ENCODE measurements at places on chromosomes 11 and 22.
A peak's percentile ranks its signal among the peaks of the same experiment; 100 is the strongest.

- DNase-seq, result peak; percentile 74
Observed at GRCh38 chr11:64233913-64234586, at the start of gene VEGFB. VEGFB (plus strand) TSS chr11:64234584; CDS start chr11:64234834, 250 bp downstream.

DNA sequence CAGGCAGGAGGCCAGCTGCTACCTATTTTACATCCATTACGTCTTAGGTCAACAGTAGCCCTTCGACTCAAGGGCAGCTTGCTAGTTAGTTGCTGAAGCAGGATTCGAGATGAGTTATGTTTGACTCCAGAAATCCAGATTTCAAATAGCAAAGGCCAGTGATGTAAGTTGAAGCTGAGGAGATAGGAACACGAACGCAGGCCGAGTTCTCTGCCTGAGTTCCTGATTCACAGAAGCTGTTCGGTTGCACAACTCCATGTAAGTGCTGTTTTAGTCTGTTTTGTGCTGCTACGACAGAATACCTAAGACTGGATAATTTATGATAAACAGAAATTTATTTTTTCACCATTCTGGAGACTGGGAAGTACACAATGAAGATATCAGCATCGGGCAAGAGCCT, 111.2 kb downstream of the SLC1A2 start:
- DNase-seq, result no peak

DNA sequence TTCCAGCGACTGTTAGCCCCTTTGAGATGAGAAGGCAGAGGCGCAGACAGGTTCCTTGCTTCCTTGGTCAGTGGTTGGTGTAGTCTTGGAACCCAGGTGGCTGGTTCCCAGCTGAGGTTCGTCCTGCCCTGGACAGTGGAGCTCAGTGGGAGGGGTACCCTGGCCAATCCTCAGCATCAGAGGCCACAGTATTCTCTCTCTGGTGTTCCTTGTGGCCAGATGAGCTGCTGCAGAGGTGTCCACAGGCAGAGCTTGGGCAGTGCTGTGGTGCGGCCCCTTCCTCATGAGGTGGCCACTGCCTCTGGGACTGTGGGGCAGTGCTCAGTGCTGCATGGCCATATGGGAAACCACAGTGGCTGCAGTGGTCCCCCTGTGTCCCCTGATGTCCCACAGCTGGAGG, 61.8 kb downstream of the CTTN start:
- DNase-seq, result no peak

GRCh38 chr11:118641397-118642019, 34.1 kb downstream of the PHLDB1 start:
- DNase-seq, result no peak

- peak; percentile 81 for DNase-seq
Observed at GRCh38 chr22:49962012-49962750, 1.6 kb downstream of the PIM3 start.

- DNase-seq, result no peak
Observed at GRCh38 chr11:113518716-113519495, 43.7 kb upstream of the DRD2 start.

GRCh38 chr22:50228366-50228765, 16.5 kb downstream of the TUBGCP6 start:
- DNase-seq, result no peak

DNA sequence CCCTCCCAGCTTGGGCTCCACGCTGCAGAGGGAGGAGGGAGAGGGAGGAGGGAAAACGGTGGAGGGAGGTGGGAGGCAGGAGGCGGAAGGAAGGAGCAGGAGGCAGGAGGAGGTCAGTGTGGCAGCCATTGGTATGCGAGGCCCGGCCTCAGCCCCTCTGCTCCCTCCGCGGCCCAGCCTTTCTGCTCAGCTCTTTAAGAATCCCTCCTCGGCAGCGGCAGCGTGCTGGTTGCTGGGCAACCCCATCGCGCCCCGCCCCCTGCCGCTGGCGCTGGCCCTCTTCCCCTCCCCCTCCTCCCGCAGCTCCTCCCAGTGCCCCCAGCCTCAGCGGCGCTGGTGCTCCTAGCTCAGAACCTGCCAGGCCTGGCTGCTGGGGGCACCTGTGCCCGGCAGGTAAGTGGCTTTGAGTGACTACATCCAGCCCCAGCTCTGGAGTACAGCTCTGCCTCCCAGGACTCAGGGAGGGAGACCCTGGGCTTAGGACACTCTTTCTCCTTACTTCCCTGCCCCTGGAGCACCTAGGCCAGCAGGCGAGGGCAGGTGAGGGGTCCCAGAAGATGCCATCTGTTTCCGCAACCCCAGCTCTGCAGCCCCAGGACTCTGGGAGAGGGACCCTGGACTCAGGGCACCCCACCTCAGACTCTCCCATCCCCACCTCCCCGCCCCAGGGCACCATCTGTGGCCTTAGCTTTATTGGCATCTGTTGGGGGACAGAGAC, 7.2 kb upstream of the FLRT1 start:
- peak; percentile 87 for DNase-seq

GRCh38 chr11:46895821-46896220, 22.5 kb downstream of the LRP4 start:
- no peak for DNase-seq

DNA sequence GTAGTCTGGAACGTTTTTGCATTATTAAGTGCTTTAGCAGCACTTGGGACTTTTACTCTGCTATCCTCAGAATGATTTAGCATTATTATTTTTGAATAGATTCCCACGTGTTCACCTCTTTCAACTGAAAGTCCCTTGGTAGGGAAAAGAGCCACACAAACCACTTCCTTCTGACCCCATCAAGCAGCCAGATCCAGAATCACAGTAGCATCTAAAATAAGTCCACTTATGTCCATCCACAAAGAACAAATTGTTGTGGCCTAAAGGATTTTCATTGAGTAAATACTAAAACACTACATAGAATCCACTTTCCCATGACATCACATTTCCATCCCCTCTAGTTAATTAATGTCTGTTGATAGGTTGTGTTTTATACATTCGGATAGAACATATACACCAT, 381.7 kb downstream of the AASDHPPT start:
- DNase-seq, result no peak

DNA sequence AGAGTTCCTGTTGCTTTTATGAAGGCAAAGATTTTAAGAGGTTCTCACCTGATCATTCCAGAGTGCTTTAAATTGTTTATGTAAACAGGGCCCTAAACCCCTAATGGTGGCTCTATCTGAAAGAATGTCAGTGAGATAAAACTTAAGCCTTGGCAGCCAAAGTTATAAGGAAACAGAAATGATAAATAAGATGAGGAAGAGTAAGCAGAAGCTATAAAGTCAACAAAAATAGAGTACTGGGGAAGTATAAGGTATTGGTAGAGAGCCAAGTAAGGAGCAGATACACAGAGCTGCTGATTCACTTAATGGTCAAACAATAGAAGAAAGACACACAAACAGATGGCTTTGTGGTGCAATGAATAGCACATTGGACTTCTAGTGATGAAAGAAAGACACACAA, 37.9 kb downstream of the TMPRSS5 start:
- DNase-seq, result no peak

- no peak for DNase-seq
Observed at GRCh38 chr22:46896166-46896565, 133.7 kb downstream of the TBC1D22A start.

- DNase-seq, result no peak
Observed at GRCh38 chr11:61370349-61371005, 8.3 kb downstream of the TMEM138 start.

GRCh38 chr11:96464700-96465307, 75.0 kb downstream of the JRKL start:
- DNase-seq, result peak; percentile 32

DNA sequence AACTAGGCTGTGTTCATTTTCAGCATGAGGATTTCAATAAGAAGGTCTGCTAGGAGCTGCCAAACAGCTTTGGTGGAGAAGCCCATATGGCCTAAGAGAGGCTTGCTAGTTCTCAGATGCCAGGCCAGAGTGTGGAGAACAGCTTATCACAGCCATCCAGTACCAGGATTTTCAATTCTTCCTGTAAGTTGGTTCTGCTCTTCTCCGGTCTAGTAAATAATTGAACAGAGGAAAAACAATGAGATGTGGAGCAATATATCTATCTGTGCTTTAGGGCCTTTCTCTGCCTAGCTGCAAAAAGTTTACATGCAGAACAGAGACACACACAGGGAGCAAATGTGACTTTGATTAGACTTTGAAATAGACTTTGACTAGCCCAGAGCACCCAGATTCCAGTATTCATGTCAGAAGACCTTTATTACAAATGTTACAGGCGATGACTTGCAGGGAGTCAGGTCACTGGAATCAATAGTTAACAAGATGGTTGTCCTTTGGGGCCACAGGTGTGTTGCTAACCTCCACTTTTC, 19.8 kb upstream of the PPP2R1B start:
- DNase-seq, result no peak

DNA sequence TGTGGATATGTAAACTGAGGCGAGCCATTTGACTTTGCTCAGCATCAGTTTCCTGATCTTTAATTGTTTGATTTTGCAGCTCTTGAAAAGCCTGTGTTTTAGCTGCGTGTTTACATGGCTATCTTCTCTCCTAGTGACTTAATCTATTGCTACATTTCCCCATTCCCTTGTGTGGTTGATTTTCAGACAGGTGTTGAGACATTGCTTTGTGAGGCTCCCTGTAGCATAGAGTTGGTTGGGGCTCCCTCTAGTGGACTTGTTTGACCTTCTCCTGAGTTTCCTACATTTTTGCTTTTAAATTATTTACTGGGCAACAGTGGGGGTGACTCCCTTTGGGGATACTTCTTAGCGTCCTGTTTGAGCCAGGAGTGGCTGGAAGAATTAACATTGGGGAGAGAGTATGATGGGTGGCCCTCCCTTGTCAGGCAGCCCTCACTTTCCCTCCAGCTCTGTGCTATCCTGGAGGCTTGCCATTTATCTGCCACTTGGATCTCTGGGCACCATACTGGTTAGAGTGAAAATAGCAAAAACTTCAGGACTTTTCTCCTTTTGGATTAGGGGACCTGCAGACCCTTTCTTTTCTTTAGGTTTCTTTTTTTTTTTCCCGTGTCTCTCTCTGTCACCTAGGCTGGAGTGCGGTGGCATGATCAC, 9.2 kb upstream of the CBL start:
- peak; percentile 66 for DNase-seq

GRCh38 chr22:36933629-36934417, 20.4 kb downstream of the CSF2RB start:
- DNase-seq, result no peak

GRCh38 chr11:20489948-20490347, 102.4 kb downstream of the PRMT3 start:
- DNase-seq, result no peak

DNA sequence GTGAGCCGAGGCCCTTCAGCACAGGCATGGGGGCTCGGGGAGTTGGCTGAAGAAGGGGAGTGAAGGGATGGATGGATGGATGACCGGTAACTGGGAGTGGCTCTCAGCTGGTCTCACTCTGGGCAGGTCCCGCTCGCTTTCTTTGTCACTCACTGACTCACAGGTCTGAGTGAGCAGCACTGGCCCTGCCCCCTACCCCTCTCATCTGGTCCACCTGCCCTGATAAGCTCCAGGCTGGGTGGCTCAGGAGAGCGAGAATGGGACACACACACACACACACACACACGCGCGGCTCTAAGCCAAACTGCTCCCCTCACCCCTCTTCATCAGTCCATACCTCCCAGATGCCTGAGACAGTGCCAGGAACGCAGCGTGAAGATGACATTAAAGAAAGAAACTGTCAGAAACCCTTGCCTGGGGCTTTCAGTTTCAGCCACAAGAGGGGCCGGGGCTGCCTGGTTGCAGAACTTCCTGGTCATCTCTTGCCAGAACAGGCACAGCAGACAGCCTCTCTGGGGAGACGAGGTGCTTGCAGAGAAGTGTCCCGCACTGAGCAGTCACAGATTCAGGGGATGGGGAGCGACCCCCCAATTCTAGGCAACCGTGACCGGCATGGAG, 16.5 kb upstream of the SHISAL1 start:
- no peak for DNase-seq

GRCh38 chr11:67279589-67280340, 9.3 kb upstream of the ANKRD13D start:
- no peak for DNase-seq

- DNase-seq, result peak; percentile 79
Observed at GRCh38 chr22:46367707-46368191, 32.2 kb downstream of the TRMU start.

- DNase-seq, result no peak
Observed at GRCh38 chr11:55732936-55733335, 40.3 kb upstream of the OR5D13 start.

GRCh38 chr11:31340903-31341572, 28.5 kb downstream of the DCDC1 start:
- peak; percentile 8 for DNase-seq

DNA sequence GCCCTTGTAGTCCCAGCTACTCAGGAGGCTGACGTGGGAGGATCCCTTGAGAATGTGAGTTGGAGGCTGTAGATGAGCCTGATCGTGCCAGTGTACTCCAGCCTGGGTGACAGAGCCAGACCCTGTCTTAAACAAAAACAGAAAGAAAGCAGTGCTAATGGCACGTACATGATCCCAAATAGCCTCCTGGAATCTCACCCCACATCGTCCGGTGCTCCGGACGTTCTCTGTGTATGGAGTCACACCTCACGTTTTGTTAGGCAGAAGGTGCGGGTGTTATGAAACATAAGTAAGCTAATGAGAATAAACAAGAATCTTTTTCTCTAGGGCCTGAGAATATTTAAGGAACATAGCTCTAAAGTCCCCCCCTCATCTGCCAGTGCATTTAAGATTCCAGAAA, 23.7 kb upstream of the MICAL3 start:
- DNase-seq, result no peak

DNA sequence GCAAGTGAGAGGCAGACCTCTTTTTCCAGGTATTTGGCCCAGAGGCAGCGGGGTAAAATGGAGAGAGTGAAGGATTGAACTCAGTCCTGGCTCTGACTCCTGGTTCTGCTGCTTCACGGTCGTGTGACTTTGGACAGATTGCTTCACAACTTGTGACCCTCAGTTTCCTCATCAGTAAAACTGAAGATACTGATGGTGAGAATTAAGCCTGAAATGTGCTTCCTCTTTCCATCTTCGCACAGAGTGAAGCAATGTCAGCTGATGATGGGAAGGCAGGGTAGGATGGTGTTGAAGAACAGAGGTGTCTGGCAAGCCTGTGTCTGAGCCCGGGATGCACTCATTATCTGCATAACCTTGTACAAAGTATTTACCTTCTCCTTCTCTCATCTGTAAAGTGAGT, 59.0 kb downstream of the UBASH3B start:
- DNase-seq, result no peak
